ENCODE measurements at places on chromosomes 13 and 19.

DNA sequence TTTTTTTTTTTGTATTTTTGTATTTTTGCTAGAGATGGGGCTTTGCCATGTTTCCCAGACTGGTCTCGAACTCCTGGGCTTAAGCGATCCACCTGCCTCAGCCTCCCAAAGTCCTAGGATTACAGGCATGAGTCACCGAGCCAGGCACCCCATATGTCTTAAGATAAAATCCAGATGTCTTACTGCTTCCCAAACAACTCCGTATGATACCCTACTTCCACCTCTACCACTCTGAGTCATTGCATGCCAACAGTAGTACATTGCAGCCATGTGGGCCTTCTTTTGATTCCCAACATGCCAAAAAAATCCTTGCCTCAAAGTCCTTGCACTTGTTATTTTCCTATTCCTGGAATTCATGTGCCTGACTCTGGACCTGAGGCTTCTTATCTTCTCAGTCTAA lies 799.2 kb downstream of the GPC5 start:
- DNase-seq, result peak; percentile 49

DNA sequence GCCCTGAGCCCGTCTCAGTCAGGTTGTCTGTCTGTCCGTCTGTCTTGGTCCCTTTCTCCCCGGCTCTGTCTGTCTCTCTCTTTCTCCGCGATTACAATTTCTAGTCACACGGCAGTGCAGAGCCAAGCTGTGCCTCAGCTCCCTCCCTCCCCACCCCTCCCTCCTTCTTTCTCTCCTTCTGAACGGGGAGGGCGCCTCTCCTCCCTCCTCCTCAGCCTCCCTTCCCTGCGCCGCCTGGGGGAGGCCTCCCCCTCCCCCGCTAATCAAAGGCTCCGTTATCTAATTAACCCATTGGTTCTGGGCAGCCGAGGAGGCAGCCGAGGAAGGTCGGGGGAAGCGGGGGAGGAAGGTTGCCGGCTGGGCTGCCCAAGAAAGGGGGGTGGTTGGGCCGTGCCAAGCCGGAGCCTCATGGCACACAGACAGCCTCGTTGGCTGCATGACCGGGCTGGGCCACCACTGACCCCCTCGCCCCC lies 16.5 kb downstream of the LRRC4B start:
- DNase-seq, result peak; percentile 27

- DNase-seq, result no peak
Observed at GRCh38 chr19:41552558-41552957, 23.4 kb upstream of the CEACAM21 start.

- peak; percentile 88 for DNase-seq
Observed at GRCh38 chr13:50993934-50994333, 84.3 kb downstream of the RNASEH2B start.

DNA sequence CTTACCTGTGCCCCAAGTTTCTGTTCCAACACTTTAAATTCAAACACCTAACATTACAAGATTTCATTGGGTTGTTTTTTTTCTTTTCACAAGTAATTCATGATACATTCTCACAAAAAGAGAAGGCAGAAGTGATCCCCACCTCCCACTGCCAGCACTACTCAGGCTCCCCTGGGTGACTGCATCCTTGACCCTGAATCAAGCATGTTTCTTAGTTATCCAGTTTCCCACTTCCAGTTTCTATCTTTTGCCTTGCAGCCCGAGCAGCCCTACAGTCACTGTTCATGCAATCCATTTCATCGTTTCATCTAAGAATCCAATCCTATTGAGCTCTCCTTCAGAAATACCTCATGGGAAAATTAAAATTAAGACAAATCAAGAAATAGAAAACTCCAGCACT lies 61.4 kb downstream of the RNASEH2B start:
- no peak for DNase-seq

DNA sequence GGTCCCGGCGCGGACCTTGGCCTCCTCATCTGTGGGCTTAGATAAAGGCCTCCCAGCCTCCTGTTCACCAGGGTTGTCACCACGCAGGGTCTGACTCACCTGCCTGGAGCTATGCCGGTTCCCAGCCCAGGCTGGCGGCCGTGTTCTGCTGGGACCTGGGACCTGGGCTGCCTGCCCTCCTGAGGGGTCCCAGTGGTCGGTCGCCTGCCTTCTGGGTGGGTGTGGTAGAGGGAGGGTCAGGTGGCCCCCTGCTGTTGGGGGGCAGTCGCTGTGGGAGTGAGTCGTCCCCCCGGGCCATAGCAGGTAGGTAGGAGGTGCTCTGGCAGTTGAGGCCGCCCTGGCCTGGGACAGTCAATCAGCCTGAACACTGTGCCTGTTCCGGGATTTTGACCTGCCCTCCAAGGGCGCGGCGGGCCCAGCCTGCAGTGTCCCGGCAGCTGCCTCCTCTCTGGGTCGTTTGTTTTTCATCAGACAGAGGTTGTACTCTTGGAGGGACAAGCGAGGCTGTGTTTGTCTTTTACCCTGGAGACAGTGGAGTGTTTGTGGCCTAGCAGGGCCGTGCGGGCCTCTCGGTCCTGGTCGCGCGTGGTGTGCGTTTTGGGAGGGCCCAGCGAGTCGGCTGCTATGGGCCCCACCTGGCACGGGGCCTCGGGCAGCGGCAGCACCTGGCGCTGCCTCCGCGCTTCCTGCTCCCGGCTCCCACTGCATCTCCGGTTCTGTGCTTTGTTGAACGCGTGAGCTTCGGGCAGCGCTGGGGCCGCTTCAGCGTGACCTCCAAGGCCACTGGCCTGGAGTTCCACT lies 2.6 kb downstream of the ADAT3 start:
- no peak for DNase-seq

GRCh38 chr13:113429608-113429985 lies 23.7 kb downstream of the ADPRHL1 start:
- no peak for DNase-seq
